ENCODE measurements at places on chromosomes 7 and 10. TPM values are rescaled to one million over a fixed set of nuclear protein-coding genes. Genes with fewer than 3 reads are reported as not detected.
A peak's percentile ranks its signal among the peaks of the same experiment; 100 is the strongest.

DNA sequence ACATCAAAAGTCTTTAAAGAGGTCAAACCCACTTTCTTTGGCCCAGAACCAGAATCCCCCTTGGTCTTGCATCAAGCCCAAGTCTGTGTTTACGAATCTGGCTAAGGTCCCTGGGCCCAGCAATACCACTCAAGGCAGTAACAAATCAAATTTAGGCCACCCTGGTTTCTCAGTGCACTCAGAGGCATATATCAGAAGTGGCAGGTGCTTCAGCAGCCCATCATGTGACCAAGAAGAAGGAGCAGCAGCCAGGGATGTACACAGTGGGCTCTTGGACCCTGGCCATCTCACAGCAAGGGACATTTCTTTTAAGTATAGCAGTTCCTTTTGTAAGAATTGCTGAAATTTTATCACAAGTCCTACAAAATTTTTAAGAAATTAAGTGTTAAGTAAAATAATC lies 7.3 kb upstream of the SLC25A13 start:
- DNase-seq, result no peak

DNA sequence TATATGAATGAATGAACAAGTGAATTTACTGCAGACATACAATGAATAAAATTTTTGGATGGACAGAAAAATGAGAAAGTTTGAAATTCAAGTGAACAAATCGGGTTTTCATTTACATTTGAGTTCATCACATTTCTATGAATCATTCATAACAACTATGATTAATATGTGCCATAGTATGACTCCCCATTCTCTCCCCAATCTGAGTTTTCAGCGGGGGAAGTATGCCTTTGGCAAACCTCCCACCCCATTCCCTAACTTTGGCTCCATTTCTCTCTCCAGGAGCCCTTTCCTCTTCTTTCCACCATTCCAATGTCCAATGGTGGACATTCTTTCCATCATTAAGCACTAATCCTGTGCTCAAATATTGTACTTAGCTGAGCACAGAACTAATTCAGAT lies 96.8 kb upstream of the LSM8 start:
- no peak for DNase-seq

DNA sequence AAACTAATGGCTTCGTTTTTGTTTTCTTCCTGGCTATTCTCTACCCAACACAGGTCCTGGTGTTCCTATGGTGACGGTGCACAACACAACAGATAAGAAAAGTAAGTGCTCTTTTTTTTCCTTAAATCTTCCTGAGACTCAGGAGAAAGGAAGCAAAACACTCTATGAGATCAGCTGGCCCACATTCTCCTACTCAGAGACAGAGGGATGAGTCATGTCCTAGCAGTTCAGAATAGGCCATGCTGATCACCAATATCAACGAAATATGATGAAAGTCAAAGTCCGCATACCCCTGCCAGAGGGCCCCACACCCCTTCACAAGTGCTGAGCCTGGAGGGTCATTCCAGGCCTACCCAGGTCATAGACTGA lies 149.2 kb downstream of the PAXIP1 start:
- DNase-seq, result no peak

DNA sequence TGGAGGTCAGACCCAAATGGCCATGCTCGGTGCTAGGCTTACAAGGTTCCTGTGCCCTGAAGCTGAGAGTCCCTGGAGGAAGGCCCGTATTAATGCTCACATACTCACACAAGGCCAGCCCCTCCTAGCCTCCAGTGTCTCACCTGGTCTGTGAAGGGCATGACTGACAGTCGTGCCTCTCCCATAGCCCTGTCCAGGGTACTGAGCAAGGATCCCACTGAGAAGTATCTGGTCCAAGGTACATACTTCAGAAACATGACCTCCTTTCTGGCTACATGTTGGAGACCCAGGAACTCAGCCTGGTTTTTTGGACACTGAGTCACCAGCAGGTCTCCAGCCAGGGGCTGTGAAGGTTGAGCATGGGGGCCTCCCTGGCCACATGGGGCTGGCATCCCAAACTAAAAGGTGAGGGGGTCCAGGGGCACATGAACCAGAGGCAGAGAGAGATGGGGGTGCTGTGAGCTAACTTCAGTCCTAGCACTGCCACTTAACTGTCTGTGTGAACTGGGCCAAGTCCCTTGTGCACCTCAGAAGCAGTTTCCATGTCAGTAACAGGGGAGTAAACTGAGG lies 17.6 kb upstream of the RASGEF1A start:
- no peak for DNase-seq

DNA sequence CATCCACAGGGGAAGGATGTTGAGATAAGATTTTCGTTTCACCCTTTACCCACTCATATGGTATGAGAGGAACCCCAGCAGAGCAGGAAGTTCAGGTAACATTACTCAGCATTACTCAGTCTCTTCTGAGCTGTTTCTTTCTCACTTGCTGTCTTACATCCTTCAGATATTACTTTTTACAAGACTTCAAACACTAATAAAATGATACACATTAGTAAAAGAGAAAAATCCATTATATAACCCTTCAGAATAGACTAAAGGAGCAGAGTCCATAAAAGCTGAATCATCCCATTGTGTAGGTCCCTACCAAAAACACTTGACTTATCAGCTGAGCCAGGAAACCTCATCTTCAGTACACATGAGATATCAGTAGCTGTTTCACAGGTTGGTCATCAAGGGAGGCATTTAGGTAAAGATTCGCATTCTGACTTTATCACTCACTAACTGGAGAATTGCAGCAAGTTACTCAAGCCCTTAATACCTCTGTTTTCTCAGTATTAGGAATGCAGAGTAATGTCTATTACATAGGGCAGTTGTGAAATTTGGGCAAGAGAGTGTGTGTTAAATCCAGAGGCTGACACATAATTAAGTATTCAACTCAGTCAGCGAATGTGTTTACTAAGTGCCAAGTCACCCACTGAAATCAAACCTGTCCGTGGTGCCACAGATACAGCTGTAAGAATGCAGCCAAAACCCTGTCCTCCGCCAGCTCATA lies 44.7 kb downstream of the KLF6 start:
- no peak for DNase-seq

GRCh38 chr10:9811601-9812000 lies 1206.1 kb upstream of the CELF2 start:
- DNase-seq, result no peak

DNA sequence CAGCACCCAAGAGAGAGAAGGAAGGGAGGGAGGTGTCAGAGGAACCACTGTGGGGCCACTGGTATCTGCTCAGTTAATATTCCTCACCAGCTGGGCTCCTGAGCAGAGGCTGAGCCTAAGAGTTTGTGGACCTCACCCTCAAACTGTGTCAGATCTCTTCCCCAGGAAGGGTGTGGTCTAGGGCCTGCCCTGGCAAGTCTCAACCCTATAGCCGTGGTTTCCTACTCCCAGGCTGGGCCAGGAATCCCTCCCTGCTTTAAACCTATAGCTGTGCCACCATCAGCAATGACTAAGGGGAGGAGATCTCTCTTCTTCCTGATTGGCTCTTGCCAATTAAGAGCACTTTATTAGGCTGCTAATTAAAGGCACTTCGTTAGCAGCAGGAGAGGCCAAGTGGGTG lies 29.9 kb downstream of the POLL start:
- no peak for DNase-seq

DNA sequence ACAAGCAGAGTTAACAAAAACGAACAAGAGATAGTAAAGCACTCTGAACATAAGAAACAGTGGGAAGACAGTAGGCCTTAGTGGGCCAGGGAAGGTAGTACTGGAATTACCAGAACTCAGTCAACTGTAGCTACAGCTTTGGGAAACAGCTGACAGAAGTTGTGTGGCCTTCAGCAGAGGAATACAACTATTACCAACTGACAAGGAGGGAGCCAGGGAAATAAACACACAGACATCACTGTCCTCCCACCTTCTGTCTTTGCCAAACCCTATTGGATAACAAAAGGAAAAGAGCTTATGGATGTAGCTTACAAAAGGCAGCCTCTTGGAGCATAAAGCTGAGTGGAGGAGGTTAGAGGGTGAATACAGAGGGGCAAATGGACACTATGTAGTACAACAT lies 15.4 kb downstream of the MICU1 start:
- DNase-seq, result no peak

DNA sequence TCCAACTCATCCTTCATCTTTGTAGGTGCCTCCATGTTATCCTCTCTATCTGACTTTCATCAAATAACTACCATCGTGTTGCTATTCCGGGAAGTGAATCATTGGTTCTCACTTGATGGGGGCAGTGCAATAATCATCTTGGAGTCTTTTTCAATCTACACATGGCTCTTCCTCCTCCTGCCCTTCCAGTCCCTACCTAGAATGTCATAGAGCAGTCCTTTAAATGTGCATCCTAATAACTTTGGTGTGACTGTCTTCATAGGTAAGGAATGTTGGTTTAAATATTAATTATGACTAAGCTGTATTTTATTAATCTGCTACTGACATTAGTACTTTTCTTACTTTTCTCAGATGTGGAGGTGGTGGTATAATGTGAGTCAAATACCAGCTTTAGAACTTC lies 8.4 kb upstream of the CDK14 start:
- no peak for DNase-seq

DNA sequence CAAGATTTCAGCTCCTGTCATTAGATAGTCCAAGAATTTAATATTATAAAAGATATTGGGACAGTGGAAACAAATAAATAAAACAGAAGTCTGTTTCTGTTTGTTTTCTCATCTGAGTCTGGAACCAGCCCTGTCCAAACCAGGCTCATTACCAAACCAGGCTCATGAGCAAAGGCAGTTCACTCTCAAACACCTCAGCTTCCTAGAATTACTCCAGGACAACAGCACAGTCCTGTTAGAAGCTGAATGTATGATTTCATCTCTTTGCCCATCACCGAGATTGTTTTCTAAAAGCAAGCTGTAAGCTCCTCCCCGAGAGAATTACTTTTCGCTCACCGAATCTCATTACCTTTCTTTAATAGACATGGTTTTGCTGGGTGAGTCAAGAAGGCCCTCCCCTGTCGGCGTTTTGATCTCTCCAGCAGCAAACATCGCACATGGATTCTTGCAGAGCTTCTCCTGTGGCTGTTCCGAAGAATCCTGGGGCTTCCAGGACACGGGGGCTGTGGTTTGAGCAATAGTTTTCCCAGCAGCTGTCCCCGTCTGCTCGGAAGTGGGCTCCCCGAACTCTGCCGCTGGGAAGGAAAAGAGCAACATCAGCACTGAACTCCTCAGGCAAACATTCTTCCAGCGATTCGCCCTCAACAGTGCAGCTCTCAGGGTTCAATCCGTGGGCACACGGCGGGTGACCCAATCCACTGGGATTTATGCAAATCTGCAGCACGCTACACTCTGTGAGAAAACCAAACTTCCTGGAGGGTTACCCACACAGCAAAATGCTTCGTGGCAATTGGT lies 112.5 kb downstream of the SVIL start:
- DNase-seq, result no peak

GRCh38 chr7:140518370-140519006 lies 39.2 kb upstream of the MKRN1 start:
- no peak for DNase-seq

- no peak for DNase-seq
Observed at GRCh38 chr7:103944230-103944900, 45.1 kb downstream of the RELN start.

DNA sequence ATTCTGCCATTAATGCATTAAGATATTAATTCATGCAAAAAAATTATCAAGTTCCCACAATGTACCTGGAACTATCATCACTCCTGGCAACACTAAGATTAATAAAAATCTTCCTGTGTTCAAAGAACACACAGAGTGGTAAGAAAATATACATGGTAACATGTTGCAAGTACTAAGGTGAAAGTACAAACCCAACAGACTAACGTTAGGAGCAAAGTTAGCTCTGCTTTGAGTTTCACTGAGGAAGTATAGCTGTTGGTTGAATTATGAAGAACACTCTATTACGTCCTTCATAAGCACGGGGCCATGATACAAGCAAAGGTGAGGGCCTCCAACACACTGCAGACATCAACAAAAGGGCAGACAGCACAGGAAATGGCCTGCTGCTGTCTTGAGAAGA lies 5.8 kb downstream of the ZNF33B start:
- DNase-seq, result no peak

- no peak for DNase-seq
Observed at GRCh38 chr10:131946321-131946751, 35.4 kb downstream of the BNIP3 start.

- DNase-seq, result peak; percentile 6
Observed at GRCh38 chr7:151621961-151622360, 102.3 kb upstream of the RHEB start.

GRCh38 chr10:113267619-113268562 lies 285.0 kb upstream of the HABP2 start:
- no peak for DNase-seq

DNA sequence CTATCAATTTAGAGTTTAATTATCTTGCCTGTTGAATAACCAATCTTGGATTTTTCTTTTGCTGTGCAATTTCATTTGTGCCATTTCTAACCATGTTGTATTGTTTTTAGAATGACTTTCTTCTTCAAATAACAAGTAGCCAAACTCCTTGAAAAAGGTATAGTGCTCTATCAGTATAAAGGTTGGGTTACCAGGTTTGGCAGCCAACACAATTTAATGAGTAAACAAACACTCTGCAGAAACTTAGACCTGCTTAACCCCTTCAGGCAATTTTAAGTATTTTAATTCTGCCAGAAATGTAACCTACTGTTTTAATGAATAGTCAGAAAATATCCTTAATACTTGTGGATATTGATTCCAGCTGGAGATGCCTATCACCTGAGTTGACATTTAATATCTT lies 299.8 kb downstream of the ARL4A start:
- no peak for DNase-seq

- peak; percentile 59 for DNase-seq
Observed at GRCh38 chr10:44352316-44353127, 32.4 kb downstream of the CXCL12 start.

DNA sequence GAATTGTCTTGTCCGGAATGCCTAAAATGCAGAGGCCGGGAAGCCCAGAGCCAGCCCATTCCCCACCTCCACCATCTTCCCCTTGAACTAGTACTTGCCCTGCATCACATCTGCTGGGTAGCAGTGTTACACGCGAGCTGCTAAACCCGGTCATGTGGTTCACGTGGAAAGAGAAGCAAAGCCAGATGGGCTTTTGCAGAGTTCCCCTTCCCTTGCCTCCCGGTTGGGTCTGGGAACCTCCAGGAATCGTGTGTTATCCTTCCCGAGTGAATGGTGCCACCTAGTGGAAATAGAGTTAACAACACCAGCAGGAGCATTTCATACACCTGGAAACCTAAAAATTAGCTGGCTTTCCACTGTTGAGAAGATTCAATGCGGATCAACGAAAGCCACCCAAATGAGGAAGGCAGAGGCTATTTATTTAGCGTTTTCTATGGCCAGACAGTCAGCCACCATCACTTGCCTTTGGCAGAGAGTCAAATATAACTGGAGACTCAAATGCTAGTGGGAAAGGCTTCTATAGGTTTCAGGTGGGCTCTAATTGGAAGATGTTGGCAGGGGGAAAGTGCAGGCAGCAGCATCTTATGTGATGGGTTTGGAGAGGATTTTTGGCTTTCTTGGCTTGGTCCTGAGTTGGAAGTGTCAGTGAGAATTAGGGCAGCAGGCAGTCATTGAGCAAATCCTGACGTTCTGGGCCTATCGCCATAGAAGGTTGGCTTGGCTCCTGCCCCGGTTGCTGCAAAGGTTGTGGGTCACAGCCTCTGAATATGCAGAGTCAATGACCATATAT lies 12.9 kb upstream of the DENND2A start:
- DNase-seq, result peak; percentile 75

Gene NME8
- total RNA-seq, result 1.5 TPM

Gene SFRP4
- total RNA-seq, result 1.9 TPM

Gene SPDYE11
- not detected for total RNA-seq

Gene NCAPG2
- 6.3 TPM for total RNA-seq

Gene GALNT17
- 6.0 TPM for total RNA-seq

Gene SPACDR
- not detected for total RNA-seq

Gene MRLN
- not detected for total RNA-seq

Gene C7orf33
- not detected for total RNA-seq

Gene EPO
- 0.68 TPM for total RNA-seq
